ENCODE measurements at places on chromosomes 3 and 15.

GRCh38 chr15:79349525-79349924 lies 38.6 kb downstream of the TMED3 start:
- DNase-seq: no peak

- DNase-seq: no peak
Observed at GRCh38 chr3:88046766-88047165, 12.0 kb downstream of the CGGBP1 start.

DNA sequence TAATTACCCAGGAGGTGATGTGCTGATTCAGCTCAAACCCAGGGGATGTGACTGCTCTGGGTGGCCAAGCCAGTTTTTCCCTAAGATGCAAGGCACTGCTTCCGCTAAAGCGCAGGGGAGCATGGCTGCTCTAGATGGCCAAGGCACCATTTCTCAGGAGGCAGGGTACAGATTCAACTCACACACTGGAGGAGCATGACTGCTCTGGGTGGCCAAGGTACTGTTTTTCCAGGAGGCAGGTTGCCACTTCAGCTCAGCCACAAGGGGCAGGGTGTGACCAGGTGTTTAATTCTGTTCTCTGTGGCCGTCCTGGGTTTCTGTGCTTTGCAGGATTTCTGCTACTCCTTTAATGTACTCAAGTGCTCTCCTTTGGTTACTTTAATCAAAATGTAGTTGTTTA lies 659.3 kb upstream of the ARRDC4 start:
- no peak for DNase-seq

DNA sequence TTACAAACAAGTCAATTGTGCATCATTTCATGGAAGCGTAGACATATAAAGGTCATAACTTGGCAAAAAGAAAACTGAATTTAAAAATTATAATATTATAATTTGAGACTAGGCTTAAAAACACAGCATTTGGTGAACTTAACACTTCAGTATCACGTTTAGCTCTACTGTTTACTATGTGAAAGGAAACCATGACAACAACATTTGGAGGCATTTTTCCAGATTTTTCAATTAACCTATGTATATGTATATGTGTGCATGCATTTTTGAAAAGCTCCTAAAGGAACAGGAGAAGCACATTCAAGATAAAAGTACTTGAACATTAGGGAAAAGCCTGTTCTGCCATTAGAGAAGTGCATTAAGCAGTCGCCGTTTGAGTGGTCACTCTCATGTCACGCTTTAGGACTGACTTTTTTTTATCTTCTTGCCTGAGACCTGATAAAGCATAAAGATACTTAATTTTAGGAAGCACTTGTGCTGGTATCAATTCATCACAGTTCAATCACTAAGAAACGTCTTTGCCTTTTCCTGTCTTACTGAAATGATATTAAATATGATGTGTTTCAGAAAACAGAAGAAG lies 156.0 kb downstream of the NAALADL2 start:
- DNase-seq: no peak

GRCh38 chr3:136818191-136818768 lies 646 bp upstream of the SLC35G2 start:
- DNase-seq: no peak

- DNase-seq: no peak
Observed at GRCh38 chr3:52843881-52844280, 9.1 kb upstream of the MUSTN1 start.

DNA sequence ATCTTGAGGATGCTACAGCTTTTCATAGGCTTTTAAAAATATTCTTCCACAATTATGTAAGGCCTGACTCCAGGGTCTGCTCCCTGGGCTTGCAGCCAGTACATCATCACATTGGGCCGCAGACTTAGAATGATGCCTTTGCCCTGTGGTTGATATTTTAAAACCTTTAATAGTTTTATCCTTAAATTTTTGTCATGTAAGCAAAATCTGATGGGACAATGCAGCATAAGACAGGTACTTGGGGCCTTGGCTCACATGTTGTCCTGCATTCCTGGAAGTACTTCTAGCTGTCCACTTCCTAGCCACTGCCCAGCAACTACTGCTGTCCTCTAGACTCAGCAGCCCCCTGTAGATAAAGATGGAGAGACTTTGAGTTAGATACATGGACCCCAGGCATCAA lies 197.3 kb upstream of the SLITRK3 start:
- no peak for DNase-seq

DNA sequence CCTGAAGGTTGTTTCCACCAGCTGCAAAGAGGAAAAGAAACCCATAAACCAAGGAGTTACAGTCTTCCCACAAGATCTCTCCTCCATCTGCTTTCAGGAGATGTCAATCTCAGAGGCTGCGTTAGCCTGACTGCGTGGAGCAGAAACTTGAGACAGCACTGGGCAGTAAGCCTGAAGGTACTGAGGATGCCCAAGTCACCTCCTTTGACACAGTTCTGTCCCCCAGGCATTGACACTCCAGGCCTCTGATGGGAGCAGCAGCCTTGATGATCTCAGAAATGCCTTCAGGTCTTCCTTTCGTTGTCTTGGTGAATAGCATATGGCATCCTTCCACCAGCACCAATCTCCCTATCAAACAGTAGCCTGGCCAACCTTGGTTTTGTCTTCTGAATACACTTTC lies 89.3 kb downstream of the OXNAD1 start:
- no peak for DNase-seq

DNA sequence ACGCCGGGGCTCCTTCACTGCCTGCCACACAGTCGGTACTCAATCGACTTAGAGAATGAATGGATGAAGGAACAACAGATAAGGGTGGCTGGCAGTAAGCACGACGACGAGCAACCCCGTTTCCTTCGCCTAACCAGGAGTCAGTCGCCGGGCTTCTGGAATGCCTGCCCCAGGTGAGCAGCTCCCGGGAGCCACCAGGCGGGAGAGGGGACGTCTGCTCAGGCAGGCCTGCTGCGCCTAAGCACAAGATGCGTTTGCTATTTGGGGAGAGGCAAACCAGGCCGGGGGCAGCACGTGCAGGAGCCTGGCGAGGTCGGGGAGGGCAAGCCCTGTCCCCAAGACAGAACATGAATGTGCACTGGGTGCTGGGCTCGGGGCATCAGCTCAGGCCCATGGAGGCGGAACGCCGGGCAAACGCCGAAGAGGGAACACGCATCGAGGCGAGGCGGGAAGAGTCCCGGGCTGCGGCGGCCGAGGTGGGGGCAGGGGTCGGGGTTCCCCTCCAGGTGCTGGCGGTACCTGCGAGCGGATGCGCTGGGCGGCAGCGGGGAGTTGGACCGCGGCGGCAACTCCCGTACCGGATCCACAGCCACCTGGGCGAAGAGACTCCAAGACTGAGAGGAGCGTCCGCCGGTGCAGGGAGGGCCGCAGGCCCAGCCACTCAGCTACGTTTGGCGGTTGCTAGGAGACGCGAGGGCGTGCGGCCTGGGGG lies at the start of gene CFAP92:
Gene CFAP92, minus strand, starts transcription at position 616 of the 712 bp plus-strand sequence. CDS start 772 bp downstream, outside the sequence.
- DNase-seq: no peak

Measured in brain pericyte (primary cell).